Diencephalon (tissue), 1 donor: ENCODE measurements at places on chromosomes 3 and 15. TPM values are rescaled to one million over a fixed set of nuclear protein-coding genes. Genes with fewer than 3 reads are reported as not detected.

MESP2 gene
- total RNA-seq, result 0.92 TPM

CPA3 gene
- total RNA-seq, result 1.6 TPM

TP63 gene
- total RNA-seq, result 0.23 TPM

ABHD2 gene
- 90.4 TPM for total RNA-seq

NSUN3 gene
- 30.4 TPM for total RNA-seq

PIGZ gene
- total RNA-seq, result 5.1 TPM

RBM15B gene
- total RNA-seq, result 30.7 TPM

PARP9 gene
- total RNA-seq, result 9.7 TPM

TF gene
- 9.2 TPM for total RNA-seq

ITGA11 gene
- 0.92 TPM for total RNA-seq

SUSD5 gene
- 7.4 TPM for total RNA-seq

KNG1 gene
- not detected for total RNA-seq

ACKR2 gene
- total RNA-seq, result 0.46 TPM

SAXO2 gene
- 14.8 TPM for total RNA-seq

AGBL1 gene
- total RNA-seq, result 3.0 TPM

VWA5B2 gene
- 3.9 TPM for total RNA-seq

LARP6 gene
- 11.3 TPM for total RNA-seq

SUMF1 gene
- 31.4 TPM for total RNA-seq
